Calu3 (cell line): ENCODE measurements at places on chromosomes 16 and 17.

DNA sequence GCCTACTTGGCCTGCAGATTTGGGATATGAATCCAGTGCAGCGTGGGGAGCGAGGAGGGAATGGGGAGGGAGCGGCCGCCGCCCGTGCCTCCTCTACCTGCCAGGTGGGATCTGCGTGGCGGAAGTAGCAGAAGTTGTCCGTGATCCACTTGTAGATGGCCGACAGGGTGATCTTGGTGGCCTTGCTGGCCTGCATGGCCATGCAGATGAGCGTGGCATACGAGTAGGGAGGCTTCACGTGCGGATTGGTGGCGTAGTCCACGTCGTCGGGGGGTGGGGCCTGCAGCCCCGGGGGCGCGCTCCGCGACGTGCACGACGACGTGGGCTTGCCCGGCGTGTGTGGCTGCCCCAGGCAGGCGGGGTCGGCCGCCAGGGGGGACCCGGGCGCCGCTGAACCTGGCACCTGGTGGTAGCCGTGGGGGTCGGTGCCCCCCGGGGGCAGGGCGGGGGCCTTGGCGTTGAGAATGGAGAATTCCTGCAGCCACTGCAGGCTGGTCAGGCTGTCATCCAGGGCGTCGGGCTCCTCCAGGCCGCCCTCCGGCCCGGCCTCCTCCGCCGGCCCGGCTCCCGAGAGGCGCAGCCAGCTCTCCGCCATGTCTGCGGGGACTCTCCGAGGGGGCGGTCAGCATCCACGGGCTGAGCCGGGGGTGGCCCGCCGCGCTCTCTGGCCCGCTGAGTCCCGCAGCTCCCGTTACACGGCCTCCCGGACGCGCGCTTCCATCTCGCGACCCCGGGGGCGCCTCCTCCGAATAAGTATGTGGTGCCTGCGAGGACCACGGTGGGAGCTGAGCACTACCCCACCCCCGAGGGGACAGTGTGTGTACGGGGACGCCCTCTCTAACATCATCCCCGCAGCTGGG is 1.0 kb downstream of the FOXJ1 start:
- no peak for DNase-seq
- no peak overlapping the region for H3K27ac ChIP-seq

DNA sequence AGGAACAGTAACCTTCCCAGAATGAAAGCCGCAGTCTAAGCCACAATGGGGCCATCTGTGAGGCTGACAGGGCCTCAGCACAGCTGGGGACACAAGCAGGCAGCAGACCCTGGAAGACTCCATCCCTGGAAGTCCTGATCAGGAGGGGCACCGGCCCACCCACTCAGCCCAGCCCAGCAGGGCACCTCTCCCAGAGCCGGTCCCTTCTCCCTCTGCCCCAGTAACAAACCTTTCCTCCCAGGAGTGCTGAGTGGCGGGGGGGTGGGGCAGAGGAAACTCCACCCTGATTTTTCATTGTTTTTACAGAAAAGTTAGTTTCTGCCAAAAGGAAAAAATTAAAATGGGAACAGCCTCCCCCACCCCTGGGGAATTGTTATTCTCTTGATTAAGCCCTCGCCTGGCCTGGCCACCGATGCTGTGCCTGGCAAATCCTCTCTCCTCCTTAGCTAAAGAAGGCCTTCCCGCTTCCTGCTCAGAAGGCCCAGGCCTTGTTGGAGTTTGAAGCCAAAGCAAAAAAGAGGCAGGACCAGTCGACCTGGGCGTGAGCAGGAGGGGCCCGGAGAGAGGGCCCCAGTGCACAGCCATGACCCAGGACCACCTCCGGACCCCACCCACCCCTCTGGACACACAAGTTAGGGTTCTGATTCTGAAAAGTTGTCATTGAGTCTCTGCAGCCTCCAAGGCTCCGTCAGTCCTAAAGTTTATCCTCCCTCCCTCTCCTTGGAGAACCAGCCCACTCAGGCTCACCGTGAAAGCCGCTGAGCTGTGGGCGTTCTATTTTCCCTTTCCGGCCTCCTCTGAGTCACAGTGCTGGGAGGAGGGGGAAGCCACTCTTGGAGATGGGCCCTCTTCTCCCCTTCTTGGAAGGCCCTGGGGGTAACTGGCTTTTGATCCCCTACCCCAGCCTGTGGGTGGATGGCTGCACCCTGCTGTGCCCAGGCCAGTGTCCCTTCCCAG is 128.4 kb upstream of the TNRC6C start:
- H3K36me3 ChIP-seq = no peaks in the 10 kb centered on the region
- DNase-seq = no peak
- H3K27ac ChIP-seq = no peak overlapping the region
- peaks cover 29% of the 10 kb centered on the region for H3K27me3 ChIP-seq
- H3K4me1 ChIP-seq = peaks cover 40% of the 10 kb centered on the region

- no peak overlapping the region for H3K27ac ChIP-seq
- no peaks in the 10 kb centered on the region for H3K4me1 ChIP-seq
- DNase-seq = no peak
- no peaks in the 10 kb centered on the region for H3K36me3 ChIP-seq
Observed at GRCh38 chr16:78390508-78391324, 291.3 kb downstream of the WWOX start.

- no peak overlapping the region for H3K27ac ChIP-seq
- H3K4me3 ChIP-seq = no peak overlapping the region
- H3K4me1 ChIP-seq = no peaks in the 10 kb centered on the region
- no peak for DNase-seq
- no peaks in the 10 kb centered on the region for H3K36me3 ChIP-seq
Observed at GRCh38 chr17:77628035-77628434, 330.5 kb upstream of the TNRC6C start.

DNA sequence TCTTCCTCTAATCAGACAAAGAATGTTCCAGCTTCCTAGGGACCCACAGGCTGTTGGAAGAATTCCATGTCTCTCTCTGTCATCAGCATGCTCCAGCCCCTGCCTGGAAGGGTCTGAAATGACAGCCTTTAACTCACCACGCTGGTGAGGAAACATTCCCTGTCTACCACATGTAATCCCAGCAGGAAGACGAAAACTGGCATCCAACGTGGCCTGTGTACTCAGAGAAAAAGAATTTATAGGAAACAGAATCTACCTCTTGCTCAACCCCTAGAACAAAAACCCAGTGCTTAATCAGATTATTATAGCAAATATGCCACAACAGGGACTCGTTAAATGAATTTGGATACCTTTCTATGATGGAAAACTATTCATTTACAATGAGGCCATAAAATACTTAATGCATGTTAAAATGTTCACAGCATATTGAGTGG is 147.3 kb upstream of the FOXF1 start:
- H3K27ac ChIP-seq = no peak overlapping the region
- no peaks in the 10 kb centered on the region for H3K36me3 ChIP-seq
- H3K4me1 ChIP-seq = no peaks in the 10 kb centered on the region
- DNase-seq = no peak
- H3K27me3 ChIP-seq = peaks cover 100% of the 10 kb centered on the region

GRCh38 chr16:2184962-2185361 is 11.4 kb downstream of the CASKIN1 start:
- H3K27me3 ChIP-seq = peaks cover 31% of the 10 kb centered on the region
- DNase-seq = no peak
- H3K4me3 ChIP-seq = peak overlapping the region; percentile 27
- peaks cover 14% of the 10 kb centered on the region for H3K4me1 ChIP-seq
- H3K27ac ChIP-seq = no peak overlapping the region
- H3K36me3 ChIP-seq = peaks cover 40% of the 10 kb centered on the region

GRCh38 chr17:3037259-3037658 is 26.1 kb downstream of the OR1D5 start:
- no peak for DNase-seq
- H3K4me3 ChIP-seq = no peak overlapping the region
- H3K36me3 ChIP-seq = peaks cover 12% of the 10 kb centered on the region
- H3K4me1 ChIP-seq = no peaks in the 10 kb centered on the region

DNA sequence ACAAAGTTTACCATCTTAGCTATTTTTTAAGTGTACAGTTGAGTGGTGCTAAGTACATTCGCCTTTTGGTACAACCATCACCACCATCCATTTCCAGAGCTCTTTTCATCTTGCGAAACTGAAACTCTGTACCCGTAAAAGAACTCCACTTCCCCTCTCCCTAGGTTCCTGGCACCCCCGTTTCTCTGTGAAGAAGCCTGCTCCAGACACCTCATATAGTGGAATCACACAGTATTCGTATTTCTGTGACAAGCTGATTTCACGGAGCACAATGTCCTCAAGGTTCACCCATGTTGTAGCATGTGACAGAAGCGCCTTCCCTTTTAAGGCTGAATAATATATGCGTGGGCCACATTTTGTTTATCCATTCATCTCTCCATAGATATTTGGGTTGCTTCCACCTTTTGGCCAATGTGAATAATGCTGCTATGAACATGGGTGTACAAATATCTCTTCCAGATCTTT is 54.2 kb upstream of the MAP3K14 start:
- H3K4me3 ChIP-seq = peak overlapping the region; percentile 78
- no peak for DNase-seq
- H3K36me3 ChIP-seq = peaks cover 26% of the 10 kb centered on the region
- peaks cover 44% of the 10 kb centered on the region for H3K4me1 ChIP-seq

DNA sequence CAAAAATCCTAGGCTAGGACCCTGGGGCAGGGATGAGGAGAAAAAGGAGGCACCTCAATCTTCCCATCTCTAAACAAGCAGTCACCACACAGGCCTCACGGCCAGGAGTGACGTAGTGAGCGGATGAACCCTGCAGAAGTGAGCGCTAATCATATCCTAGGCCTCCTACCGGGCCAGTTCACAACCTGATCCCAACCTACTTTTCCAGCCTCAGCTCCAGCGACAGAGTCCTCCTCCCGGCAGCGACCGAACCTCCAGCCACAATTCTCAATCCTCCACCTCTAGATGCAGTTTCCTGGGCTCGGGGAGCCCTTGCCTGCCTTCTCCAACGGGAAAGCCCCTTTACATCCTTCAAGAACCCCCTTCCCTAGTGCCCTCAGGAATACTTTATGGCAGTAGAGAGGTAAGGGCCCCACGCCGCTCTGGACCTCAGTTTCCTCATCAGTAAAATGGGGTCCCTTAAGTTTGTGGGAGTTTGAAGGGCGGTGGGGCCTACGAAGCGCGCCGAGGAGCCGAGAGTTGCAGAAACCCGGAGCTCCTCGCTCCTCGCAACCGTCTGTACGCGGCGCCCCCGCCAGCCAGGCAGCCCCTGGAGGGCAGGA is 1.4 kb downstream of the ZNF668 start:
- H3K27me3 ChIP-seq = no peaks in the 10 kb centered on the region
- peaks cover 26% of the 10 kb centered on the region for H3K4me1 ChIP-seq
- DNase-seq = peak; percentile 41
- peak overlapping the region; percentile 89 for H3K27ac ChIP-seq
- H3K36me3 ChIP-seq = peaks cover 35% of the 10 kb centered on the region

DNA sequence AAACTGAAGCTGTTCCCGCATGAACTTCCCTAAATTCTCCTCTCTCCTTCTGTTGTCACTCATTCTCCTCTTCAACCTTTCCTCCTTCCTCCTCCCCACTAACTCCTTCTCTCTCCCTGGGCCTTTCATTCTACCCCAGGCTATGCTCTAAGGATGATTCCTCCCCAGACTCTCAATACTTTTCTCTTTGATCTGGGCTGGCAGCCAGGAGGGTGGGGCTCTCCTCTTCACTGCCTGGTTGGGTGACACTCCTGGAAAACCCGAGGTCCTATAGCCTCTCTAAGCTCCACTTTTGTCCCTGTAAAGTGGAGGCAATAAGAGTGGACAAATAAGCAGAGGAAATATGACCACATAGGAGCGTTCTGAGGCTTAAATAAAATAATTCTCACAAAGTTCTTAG is 46.2 kb downstream of the HSD17B2 start:
- no peaks in the 10 kb centered on the region for H3K36me3 ChIP-seq
- H3K27me3 ChIP-seq = no peaks in the 10 kb centered on the region
- peak; percentile 12 for DNase-seq

GRCh38 chr16:4743226-4743878 is 9.0 kb downstream of the DNAAF8 start:
- peak overlapping the region; percentile 46 for H3K4me3 ChIP-seq
- H3K27me3 ChIP-seq = peaks cover 25% of the 10 kb centered on the region
- no peak for DNase-seq
- no peak overlapping the region for H3K27ac ChIP-seq

DNA sequence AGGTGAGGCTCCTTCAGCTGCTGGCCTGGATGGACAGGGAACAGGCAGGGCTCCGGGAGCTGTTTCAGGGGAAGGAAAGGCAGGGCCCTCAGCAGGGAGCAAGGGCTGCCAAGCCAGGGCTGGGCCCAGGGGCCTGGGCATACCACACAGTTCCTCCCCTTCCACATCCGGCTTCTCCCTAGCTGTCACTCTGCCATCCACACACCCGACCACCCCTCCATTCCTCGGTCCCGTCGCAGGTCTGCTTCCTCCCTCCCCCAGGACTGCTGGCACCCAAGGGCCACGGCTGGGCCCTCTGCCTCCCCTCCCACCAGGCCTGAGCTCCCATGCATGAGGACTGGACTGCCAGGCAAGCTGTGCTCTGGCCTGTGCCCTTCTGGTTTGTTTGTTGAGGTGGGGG is 24.0 kb downstream of the CDIP1 start:
- no peak overlapping the region for H3K4me3 ChIP-seq
- no peak for DNase-seq
- no peaks in the 10 kb centered on the region for H3K27me3 ChIP-seq
- H3K36me3 ChIP-seq = peaks cover 39% of the 10 kb centered on the region
- no peak overlapping the region for H3K27ac ChIP-seq

DNA sequence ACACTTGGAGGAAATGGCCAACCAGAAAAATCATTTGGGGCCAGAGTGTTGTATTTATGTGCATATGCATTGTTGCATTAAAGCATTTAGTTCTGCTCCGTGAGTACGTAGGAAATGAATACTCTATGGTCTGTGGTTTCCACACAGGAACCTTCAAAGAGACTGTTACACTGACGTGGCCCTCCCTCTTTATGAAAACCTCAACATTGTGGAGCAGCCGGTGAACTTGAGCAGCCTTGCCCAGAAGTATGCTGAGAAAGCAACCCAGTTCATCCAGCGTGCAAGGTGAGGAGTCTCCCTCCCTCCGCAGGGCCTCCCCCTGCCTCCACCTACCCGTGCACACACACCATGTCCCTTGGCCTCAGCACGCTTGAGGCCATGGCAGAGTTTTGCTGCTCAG is 65.2 kb downstream of the ARSG start:
- no peaks in the 10 kb centered on the region for H3K4me1 ChIP-seq
- H3K27me3 ChIP-seq = no peaks in the 10 kb centered on the region
- no peak for DNase-seq

DNA sequence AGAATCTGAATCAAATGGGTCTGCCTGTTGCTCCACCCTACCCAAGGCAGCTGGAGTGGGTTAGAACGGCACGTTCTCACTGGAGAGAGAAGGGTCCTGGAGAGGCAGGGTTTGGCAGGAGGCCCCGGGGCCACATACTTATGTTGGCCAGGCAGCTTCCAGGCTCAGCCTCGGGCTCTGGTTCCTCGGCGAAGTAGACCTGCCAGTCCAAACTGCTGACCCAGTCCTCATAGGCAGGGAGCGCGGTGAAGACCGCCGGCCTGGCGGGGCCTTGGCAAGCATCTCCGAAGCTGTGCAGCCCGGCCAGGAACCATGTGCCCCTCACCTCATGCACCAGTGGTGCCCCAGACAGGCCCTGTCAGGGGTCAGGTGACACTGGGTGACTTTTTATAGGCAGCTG is 4.8 kb downstream of the PRSS53 start:
- no peaks in the 10 kb centered on the region for H3K4me1 ChIP-seq
- no peaks in the 10 kb centered on the region for H3K27me3 ChIP-seq
- no peak overlapping the region for H3K4me3 ChIP-seq
- H3K27ac ChIP-seq = no peak overlapping the region
- H3K36me3 ChIP-seq = peaks cover 43% of the 10 kb centered on the region
- no peak for DNase-seq

- no peaks in the 10 kb centered on the region for H3K36me3 ChIP-seq
- no peak overlapping the region for H3K27ac ChIP-seq
- no peaks in the 10 kb centered on the region for H3K27me3 ChIP-seq
- H3K4me1 ChIP-seq = no peaks in the 10 kb centered on the region
- no peak for DNase-seq
Observed at GRCh38 chr16:7914748-7915147, 582.1 kb downstream of the RBFOX1 start.
